Kidney glomerular epithelial cell (primary cell): ENCODE measurements at places on chromosomes 3 and 15.

- peak; percentile 99 for DNase-seq
Measured at GRCh38 chr3:190345027-190345821, 23.0 kb upstream of the CLDN1 start.

DNA sequence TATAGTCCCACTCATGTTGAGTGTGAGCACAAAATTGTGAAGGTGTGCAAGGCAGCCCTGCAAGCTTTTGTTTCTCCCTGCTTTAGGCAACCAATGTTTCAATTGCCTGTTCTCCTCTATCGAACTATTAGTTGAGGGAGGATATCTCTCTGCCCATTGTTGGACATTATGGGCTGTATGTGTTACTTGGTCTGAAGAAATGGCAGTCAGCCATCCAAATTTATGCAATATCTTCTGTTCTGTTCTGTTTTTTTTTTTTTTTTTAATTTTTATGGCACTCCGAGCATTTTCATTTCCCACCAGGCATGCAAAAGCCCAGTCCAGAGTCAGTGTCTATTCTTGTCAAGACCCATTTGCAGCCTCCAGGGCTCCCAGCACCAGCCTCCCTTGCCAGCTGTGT is 44.0 kb downstream of the ANAPC13 start:
- DNase-seq = no peak

GRCh38 chr3:46661776-46662766 is 31.4 kb downstream of the ALS2CL start:
- DNase-seq = no peak

GRCh38 chr15:78675617-78676360 is 34.8 kb upstream of the CHRNB4 start:
- no peak for DNase-seq

GRCh38 chr3:143859465-143860203 is 11.4 kb upstream of the SLC9A9 start:
- no peak for DNase-seq

GRCh38 chr15:68781766-68782588 is 38.7 kb downstream of the ANP32A start:
- DNase-seq = no peak

DNA sequence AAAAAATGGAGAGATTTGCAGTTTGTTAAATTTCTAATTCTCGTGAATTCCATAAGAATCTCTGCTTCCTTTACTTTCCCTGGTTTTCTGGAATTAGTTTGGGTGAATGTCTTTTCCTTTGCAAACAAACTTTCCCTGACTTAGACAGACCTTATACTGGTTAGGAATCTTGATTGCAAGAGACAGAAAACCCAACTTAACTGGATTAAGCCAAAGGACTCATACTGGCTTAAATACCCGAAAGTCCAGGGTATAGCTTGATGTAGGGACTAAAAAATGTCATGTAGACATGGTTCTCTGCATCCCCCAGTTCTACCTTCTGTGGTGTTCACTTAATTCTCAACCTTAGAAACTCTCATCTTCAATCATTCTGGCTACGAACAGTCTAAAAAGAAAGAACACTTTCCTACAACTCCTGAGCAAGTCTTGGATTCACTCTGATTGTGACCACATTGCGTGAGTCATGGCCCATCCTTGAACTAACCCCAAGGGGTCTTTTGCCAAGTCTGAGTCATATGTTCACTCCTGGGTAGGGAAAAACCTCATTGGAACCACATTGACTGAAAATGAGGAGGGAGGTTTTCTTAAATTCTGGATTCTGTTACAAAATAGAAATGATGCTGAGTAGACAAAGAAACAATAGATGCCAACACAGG is 136.0 kb upstream of the DAZL start:
- no peak for DNase-seq

- DNase-seq = peak; percentile 86
Measured at GRCh38 chr3:117622171-117622841, 912.7 kb downstream of the TUSC7 start.

DNA sequence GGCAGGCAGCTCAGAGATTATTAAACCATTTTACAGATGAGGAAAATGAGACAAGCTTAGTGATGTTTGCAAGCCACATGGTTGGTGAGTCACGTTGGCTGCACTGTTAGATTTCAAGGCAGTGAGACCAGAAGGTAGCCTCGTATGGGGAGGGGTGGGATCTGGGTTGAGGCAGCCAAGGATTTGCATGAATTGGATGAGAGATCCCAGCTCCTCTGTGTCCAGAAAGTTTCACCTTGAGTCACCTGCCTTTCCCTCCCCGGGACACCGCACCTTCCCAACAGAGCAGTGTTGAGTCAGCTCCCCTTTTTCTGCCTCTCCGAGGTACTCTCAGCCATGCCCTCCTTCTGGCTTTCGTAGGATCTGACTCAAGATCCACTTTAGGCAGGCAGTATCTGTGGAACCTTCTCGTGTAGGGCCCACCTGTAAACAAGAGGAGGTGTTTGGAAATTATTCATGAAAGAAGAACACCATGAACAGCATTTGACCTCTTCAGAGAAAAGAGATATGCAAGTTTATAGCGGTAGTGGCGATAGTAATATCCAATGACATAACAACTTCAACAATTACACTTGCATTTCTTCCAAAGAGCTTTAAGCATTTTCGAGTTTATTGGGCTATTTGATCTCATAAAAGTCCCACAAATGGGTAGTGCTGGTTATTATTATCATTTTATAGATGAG is 46.8 kb upstream of the VPS8 start:
- no peak for DNase-seq

DNA sequence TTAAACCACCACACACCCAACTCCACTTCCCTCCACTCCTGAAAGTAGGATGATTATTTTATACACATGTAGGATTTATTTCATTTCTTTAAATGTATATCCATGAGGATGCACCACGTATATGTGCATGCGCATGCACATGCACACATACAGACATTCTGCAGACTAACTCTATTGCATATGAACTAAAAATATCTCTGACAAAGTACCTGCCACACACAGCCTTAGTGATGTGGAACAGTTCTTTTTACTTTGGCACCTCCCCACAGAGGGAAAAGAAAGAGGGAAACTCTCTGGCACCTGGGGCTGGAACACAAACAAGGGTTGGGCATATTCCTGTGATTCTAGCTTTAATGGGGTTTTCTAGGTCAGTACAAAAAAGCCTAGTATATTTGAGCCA is 138.2 kb downstream of the CLASP2 start:
- no peak for DNase-seq

DNA sequence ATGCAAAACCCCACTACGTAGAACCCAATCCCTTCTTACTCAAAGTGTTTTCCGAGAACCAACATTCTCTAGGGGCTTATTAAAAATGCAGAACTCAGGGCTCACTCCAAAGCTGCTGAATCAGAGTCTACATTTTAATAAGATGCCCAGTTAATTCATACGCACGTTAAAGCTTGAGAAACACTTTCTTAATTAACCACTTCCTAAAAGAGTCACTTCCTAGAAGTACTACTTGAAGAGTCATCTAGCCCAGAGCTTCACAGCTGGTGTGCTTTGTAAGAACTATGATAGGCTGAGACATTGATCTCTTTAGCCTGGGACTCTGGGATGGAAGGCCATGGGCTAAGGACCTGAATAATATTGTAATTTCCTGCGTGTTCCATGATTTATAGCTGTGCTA is 9.0 kb downstream of the COL6A5 start:
- DNase-seq = no peak

GRCh38 chr15:75352186-75353080 is 5.6 kb downstream of the NEIL1 start:
- no peak for DNase-seq

DNA sequence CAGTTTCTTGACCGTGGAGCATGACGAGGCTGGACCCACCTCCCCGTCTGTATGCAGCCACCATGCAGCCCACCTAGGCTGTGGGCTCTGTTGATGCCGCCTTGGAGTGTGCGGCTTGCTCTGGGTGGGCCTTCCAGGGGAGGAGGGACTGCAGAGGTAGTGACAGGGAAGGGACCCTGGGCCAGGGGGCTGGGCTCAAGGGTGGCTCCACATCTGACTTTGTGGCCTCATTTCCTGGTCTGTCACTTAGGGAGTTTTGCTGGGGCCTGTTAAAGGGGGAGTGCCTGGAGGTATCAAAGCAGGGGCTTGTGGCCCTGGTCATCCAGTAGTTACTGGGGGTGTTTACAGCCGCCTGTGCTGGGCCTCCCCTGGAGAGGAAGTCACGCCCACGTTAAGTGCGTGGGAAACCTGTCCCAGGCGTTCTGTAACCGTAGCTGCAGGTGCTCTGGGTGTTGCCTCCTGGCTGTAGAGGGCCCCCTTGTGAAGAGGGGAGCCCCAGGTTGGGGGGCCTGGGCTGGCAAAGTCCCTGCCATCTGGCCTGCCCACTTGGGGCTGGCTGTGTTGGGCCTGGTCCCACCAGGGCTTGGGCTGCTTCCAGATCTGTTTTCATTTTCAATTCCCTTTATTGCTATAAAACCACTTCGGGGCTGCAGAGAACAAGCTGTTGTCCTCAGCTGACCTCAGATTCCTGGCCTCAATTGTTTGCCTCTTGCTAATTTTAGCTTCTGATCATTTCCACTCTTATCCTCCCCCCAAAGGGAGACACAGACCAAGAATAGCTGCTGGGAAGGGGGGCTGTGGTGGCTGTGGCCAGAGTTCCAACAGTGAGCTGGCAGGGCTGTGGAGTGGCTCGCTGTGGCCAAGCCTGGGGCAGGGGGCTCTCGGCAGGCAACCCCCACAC is 26.5 kb downstream of the KLF13 start:
- DNase-seq = no peak

DNA sequence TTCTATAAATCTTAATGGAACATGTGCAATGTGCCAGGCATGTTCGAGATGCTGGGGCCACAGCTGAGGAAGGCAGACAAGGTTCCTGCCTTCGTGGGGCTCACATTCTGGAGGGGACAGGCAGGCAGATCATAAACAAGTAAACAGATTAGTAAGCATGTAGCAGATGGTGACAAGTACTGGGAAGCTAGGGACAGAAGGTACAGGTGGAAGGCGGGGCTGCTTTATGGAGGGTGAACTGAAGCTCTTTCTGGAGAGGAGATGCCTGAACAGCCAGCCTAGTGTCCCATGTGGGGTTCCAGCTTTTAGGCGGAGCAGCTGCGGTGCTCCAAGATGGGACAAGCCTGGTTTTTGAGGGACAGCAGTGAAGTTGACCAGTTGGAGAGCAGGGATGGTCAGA is 74.7 kb upstream of the SNRK start:
- DNase-seq = no peak

DNA sequence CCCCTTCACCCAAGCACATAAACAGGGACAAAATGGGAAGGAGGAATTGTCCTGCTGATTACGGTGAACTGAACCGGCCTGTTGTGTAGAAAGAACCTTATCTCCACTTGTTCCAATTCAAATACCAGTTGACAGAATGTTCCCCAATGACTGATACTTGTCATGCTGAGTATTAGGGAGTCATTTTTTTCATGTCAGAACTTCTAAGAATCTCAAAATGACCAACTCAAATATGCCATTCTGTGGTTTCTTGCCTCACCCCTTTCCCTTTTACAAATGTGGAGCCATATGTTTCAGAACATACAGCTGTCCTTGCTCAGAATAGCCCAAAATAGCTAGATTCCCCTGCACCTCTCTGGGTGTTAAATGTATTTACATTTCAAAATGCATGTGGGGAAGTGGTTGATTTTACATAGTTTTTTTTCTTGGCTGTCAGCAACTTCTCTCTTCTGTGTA is 405.9 kb upstream of the TBL1XR1 start:
- DNase-seq = no peak

- DNase-seq = no peak
Measured at GRCh38 chr3:152760024-152760563, 74.8 kb upstream of the P2RY1 start.

GRCh38 chr3:176490357-176490756 is 706.9 kb downstream of the TBL1XR1 start:
- no peak for DNase-seq
